ENCODE measurements at places on chromosomes 12 and 14. TPM values are rescaled to one million over a fixed set of nuclear protein-coding genes. Genes with fewer than 3 reads are reported as not detected.

Gene FLVCR2
- total RNA-seq, result 1.4 TPM

Gene CLEC9A
- not detected for total RNA-seq

Gene C3AR1
- 0.42 TPM for total RNA-seq

Gene ZBTB39
- total RNA-seq, result 8.0 TPM

Gene CLEC2B
- not detected for total RNA-seq

Gene VRTN
- total RNA-seq, result not detected

Gene DIP2B
- 32.7 TPM for total RNA-seq

Gene RAB15
- 6.2 TPM for total RNA-seq

Gene FAM90A1
- total RNA-seq, result not detected

Gene SLC2A14
- total RNA-seq, result 0.17 TPM

Gene DDN
- total RNA-seq, result 0.52 TPM

Gene SLC25A47
- total RNA-seq, result not detected

Gene CMKLR1
- not detected for total RNA-seq

Gene CCNK
- total RNA-seq, result 85.4 TPM

Gene TDRD9
- 7.1 TPM for total RNA-seq

Gene MLXIP
- 41.8 TPM for total RNA-seq

Gene ADAM21
- total RNA-seq, result 0.68 TPM

Gene GALNT6
- 4.4 TPM for total RNA-seq

Gene LBHD2
- not detected for total RNA-seq

Gene KRT2
- total RNA-seq, result not detected

Gene TBC1D30
- 0.59 TPM for total RNA-seq

Gene MAX
- 36.0 TPM for total RNA-seq

Gene GLT1D1
- not detected for total RNA-seq

Gene HOXC13
- total RNA-seq, result 15.7 TPM

Gene OR8S1
- not detected for total RNA-seq

Gene KRT6A
- 5,785 TPM for total RNA-seq

Gene POTEG
- total RNA-seq, result not detected

Gene NUAK1
- total RNA-seq, result 10.0 TPM

Gene GNG2
- 6.8 TPM for total RNA-seq

Gene CEBPE
- not detected for total RNA-seq

Gene CEP128
- total RNA-seq, result 3.3 TPM

Gene ARMH4
- 0.27 TPM for total RNA-seq

Gene HPD
- 0.17 TPM for total RNA-seq

Gene DTX1
- not detected for total RNA-seq

Gene CRIP1
- 0.59 TPM for total RNA-seq

Gene MGP
- 55.5 TPM for total RNA-seq
